ENCODE measurements at places on chromosomes 2 and 18. TPM values are rescaled to one million over a fixed set of nuclear protein-coding genes. Genes with fewer than 3 reads are reported as not detected.

DNA sequence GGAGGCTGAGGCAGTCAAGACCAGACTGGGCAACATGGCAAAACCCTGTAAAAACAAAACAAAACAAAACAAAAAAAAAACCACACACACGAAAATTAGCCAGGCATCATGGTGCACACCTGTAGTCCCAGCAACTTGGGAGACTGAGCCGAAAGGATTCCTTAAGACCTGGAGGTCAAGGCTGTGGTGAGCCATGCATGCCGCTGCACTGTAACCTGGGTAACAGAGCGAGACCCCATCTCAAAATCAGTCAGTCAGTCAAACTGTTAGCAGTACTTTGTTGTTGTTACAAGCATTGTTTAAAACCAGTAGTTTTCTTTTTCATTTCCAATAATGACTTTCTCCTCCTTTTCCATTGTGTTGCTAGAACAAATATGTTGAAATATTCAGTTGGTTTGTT is 21.7 kb downstream of the EPB41L5 start:
- no peak for DNase-seq

- no peak for DNase-seq
Measured at GRCh38 chr2:23651187-23652080, 266.5 kb downstream of the KLHL29 start.

DNA sequence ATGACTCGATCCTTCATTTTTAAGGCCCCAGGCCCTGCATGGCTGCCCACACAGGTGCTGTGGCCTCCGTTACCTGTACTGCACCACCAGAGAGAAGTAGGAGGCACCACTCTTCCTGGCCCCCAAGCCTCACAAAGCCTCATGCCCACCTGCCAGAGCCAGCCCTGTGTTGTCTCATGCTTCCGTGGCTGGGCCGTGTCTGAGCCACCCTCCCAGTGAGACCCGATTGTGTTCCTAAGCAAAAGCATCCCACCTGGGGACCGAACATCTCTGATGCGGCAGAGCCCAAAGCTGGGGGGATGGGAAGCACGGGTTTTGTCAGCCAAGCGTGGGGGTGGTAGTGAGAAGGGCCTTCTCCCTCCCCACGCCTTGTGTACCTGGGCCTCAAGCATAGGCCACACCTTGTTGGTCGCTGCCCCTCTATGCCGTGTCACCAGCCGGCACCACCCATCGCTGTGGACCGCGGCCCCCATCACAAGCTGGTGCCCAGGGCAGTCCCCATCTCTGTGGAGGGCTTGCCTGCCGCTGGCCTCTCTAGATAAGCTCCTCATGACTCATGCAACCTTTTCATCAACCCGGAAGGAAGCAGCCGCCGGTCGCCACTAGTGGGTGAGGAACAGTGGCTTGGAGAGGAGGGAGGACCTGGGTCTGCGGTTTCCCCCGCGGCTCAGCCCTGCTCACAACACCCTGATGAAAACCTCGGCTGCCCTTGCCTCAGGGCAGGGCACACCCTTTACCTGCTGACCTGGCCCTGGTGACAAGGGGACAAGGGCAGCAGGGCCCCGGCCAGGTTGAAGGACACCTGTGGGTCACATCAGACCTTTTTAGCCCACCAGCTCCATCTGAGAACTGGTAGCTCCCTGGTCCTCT is 2.7 kb upstream of the RNPEPL1 start:
- peak; percentile 76 for DNase-seq

DNA sequence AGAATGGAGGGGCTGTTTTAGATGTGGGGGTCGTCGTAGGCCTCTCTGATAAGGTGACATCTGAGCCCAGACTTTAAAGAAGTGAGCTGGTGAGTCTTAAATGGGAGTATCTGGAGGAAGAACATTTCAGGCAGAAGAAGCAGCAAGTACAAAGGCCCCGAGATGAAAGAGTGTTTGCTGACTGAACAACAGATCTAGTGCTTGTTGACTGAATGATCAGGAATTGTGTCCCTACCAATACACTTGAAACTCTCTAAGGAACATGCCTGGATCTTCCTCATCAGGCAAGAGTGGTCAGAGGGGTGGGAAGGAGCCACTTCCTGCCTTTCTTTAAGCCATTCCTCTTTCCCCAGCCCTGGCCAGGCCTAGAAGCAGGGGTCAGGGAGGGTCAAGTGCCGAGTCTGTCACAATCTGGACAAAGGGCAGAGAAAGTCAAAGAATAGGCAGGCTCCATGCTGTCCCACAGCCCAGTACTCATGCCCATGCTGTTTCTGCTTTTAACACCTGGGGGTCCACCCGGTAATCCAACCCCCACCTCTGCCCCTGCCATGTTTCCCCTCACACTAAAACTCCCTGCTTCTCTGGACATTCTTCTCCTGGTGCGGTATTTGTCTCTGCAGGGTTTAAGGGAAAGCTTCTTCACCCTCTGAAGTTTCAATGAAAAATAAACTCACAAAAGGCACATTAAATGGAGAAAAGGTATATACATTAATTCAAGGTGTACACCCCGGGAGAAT is 3.0 kb upstream of the TMEM37 start:
- DNase-seq = no peak

GRCh38 chr18:997499-997898 is 92.8 kb downstream of the ADCYAP1 start:
- no peak for DNase-seq

DNA sequence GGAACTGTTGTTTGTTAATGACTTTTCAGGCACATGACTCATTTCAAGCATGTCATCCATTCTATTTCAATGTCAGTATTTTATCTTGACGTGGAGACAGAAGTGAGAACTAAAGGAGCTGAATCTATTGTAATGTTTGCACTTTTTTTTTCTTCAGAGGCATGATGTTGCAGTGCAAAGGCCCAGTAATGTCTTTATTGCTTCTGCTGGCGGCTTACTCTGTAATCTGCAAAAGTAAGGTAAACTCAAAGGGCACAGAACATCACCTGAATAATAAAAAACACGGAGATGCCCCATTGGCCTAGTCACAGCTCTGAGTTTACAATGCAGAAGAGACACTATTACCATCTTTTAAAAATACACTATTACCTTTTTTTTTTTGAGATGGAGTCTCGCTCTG is 2.4 kb upstream of the CNNM3 start:
- DNase-seq = no peak

DNA sequence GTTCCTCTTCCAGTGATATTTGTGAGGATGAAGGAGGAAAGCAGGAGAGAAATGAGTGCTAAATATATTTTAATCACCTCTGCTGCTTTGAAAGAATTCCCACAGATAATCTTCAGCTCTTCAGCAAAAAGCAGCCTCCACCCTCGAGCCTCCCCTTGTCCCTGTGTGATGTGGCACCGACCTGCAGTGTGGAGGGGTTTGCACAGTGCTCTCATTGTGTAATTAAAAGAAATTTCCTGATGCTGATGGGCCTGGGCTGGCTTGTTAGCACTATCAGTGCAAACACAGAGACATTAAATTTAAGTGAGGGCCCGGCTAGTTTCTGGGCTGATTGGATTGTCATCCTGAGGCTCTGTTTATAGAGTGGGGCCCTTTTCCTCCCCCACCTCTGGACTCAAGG is 53.4 kb downstream of the KIF5C start:
- DNase-seq = no peak

GRCh38 chr2:206530727-206531126 is 87.4 kb downstream of the ADAM23 start:
- DNase-seq = no peak

DNA sequence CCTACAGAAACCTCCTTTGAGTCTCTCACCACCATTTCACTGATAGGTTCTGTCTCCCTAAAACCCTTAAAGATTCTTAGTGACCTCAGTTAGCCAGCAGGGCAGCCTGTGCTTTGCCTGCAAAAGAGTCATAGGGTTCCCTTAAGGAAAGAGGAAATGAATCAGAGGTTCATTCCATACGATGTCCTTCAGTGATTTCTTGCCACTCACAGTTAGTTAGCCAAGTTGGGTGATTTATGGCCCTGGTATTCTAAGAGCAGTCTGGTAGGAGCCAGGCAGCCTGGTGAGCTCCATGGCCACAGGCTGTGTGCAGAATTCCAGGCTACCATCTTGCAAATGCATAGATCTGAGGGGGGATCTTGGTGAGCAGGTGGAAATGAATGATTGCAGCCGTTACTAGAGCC is 18.7 kb upstream of the CCBE1 start:
- DNase-seq = no peak

GRCh38 chr2:40370007-40370395 is 81.9 kb downstream of the SLC8A1 start:
- DNase-seq = no peak

GRCh38 chr18:78977637-78978348 is 1.8 kb upstream of the SALL3 start:
- no peak for DNase-seq

MAP3K2 gene
- 63.1 TPM for total RNA-seq

ANO7 gene
- total RNA-seq = 1.5 TPM

ATP6V1B1 gene
- total RNA-seq = not detected

ASIC4 gene
- not detected for total RNA-seq

ARHGAP15 gene
- total RNA-seq = 112 TPM

EPB41L3 gene
- total RNA-seq = 0.73 TPM

SCYGR4 gene
- not detected for total RNA-seq
